ENCODE measurements at places on chromosomes 6 and 20.

- no peak for DNase-seq
Measured at GRCh38 chr6:11970114-11970513, 42.0 kb upstream of the HIVEP1 start.

GRCh38 chr20:2706688-2707352 lies 14.2 kb downstream of the EBF4 start:
- no peak for DNase-seq

- DNase-seq = no peak
Measured at GRCh38 chr6:10060004-10060403, 354.9 kb downstream of the TFAP2A start.

DNA sequence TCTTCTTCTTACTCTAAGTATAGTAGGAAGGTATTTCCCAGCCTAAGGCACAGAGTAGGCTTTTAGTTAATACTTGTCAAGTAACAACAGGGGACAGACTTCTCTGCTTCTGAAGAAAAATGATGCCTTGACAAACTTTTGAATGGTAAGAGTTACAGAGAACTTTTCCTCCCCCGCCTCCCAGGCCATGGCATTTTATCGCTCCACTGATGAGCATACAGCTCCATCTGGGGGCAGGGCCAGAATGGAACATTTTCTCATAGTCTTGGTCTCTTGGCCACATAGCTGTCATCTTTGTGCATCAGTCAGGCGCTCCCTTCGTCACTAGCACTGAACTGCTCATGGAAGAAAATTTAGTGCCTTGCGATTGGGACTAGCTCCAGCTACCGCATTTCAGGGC lies 1066.8 kb upstream of the CITED2 start:
- DNase-seq = no peak

- no peak for DNase-seq
Measured at GRCh38 chr6:16292942-16293341, 54.6 kb downstream of the GMPR start.

DNA sequence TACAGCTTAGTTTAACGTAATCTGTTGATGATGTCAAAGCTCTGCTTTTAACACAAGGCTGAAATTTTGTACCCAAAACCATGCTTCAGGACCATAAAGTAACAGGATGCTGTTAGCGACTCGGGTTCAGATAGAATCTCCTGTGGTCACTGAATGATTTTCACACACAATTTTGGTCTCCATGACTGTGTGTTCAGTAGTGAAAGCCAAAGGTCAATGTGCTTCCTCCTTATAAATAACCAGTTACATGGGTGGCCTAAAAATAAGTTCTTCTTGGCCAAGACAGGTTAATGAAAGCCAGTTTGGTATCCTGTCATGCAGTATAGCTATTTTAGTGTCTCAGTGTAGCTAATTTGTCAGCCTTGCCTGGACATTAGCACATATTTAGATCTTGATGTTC lies 19.1 kb upstream of the LOC128125822 start:
- peak; percentile 51 for DNase-seq

GRCh38 chr20:23031346-23031745 lies 3.8 kb upstream of the SSTR4 start:
- DNase-seq = no peak

DNA sequence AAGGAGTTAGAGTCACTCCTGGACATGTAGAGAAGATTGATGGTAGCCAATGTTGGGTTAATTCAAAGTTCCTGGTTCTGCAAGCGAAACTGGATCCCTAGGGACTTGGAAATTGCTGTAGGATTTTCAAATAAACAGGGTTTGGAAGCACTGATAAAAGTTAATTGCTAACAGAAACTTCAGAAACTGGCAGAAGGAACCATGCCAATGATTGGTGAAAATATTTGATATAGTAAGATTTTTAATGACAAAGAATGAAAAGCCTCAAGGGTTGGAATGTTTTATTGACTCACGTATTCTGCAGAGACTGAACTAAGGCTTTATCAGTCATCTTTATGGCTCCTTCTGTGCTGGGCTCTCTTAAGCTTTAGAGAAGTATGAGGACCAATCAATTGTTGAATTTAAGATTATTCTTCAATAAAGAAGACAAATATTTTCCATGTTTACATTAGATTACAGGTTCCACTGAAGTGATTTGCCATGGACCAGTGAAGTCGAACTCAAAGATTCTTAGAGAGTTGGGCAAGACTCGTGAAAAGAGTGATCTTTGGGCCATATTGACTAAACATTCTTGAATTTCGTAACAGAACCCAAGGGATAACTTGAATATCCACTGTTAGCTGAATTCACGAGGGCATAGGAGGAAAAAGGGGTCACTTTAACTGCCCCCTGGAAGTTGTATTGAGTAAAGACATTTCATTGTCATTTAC lies 371.4 kb downstream of the HDGFL1 start:
- no peak for DNase-seq

DNA sequence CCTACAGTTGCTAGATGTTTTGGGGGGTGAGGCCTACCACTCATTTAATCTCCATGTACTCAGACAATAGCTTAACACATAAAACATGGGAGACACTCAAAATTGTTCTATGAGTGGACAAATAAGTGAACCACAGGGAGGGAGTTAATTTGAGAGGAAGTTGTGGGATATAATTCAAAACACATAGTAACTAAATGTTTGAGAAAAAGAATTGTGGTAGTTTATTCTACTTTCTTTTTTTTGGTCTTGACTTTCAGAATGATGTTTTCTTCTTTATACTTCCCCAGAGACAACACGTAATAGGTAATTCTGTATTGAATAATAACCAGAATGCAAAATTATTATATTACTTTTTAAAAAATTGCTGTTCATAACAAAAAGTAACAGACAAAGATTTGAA lies 453.8 kb downstream of the RFPL4B start:
- peak; percentile 12 for DNase-seq
